ENCODE measurements at places on chromosomes 1 and 21. TPM values are rescaled to one million over a fixed set of nuclear protein-coding genes. Genes with fewer than 3 reads are reported as not detected.

DNA sequence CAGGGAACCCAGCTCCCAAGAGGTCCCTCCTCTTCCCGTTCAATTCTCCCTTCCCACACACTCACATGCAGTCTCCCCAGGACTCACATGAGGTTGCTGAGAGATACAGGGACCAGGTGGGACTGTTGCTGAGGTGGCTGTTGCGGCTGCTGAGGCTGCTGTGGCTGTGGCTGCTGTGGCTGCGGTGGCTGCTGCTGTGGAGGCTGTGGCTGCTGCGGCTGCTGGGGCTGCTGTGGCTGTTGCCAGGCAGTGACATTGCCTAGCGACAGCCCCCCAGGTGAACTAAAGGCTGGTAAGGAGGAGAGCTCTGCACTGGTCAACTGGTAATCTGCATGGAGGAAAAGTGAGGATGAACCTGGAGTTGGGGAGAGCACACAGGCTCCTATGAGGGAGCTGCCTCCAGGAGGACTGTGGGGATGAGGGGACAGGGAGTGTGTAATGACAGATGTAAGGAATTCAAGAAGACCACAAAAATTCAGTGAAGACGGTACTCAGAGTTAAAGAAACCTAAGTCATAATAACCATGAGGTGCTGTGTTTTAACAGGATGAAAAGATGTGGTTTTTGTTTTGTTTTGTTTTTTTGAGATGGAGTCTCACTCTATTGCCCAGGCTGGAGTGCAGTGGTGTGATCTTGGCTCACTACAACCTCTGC, 31.8 kb downstream of the MEF2D start:
- DNase-seq = no peak

Gene RGS13
- 0.07 TPM for total RNA-seq

GRCh38 chr1:206050655-206051235, 2.2 kb upstream of the RHEX start:
- peak; percentile 19 for DNase-seq

- no peak for DNase-seq
Observed at GRCh38 chr1:213075725-213076124, 24.7 kb downstream of the RPS6KC1 start.

- no peak for DNase-seq
Observed at GRCh38 chr1:36446271-36446670, 4.0 kb downstream of the OSCP1 start.

GRCh38 chr1:229888561-229889001, 178.5 kb upstream of the GALNT2 start:
- DNase-seq = no peak

Gene LY9
- 101 TPM for total RNA-seq

GRCh38 chr1:183075861-183076260, 52.6 kb downstream of the LAMC1 start:
- DNase-seq = no peak

DNA sequence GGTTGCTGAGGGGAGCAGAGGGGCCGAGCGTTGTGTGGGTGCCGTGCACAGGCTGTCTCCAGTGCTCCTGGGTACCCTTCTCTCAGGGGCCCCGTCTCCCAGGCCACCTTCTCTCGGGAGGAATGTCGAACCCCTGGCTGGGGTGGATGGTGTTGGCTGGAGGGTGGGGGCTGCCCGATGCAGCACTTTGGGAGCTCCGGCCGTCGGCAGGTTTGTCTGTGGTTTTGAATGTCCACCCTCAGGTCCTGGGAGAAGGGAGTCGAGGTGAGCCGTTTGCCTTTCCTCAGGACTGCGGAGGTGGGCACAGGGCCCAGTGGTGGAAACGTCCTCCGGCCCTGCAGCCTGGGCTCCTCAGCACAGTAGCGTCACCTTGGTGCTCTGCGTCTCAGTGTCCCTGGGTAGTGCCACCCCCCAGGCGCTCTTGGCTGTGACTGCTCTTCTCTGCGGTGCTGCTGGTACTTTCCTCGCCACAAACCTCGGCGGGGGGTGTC, 14.5 kb downstream of the SLX9 start:
- DNase-seq = no peak

Gene THEMIS2
- total RNA-seq = 101 TPM

Gene TRIM63
- not detected for total RNA-seq

DNA sequence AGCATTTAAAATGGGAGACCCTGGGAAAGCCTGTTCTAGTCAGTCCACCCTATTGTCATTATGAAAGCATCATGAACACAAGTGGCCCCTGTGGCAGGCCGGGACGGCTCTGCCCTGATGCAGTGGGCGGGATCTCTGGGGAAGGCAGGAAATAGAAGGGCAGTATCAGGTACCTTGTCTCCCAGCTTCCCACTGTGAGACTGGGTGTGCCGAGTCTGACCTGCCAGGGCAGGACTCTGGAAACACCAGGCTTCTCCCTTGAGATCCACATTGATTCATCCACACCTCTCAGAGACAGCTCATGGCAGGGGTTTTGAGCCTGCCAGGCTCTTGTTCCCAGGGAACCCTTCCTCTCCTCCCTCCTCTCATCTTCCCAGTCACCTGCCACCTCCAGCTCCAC, 24.5 kb upstream of the GNPAT start:
- no peak for DNase-seq

GRCh38 chr1:24744911-24745710, at the start of gene CLIC4:
Gene CLIC4 (plus strand): TSS chr1:24745447. CDS start chr1:24745554, 107 bp downstream.
- DNase-seq = peak; percentile 96

- no peak for DNase-seq
Observed at GRCh38 chr1:68279846-68280245, 47.5 kb upstream of the WLS start.

Gene KCNT2
- total RNA-seq = 0.07 TPM

Gene KIF17
- total RNA-seq = not detected

GRCh38 chr1:116375887-116376728, 3.1 kb downstream of the ATP1A1 start:
- no peak for DNase-seq

Gene TAF5L
- total RNA-seq = 19.4 TPM

DNA sequence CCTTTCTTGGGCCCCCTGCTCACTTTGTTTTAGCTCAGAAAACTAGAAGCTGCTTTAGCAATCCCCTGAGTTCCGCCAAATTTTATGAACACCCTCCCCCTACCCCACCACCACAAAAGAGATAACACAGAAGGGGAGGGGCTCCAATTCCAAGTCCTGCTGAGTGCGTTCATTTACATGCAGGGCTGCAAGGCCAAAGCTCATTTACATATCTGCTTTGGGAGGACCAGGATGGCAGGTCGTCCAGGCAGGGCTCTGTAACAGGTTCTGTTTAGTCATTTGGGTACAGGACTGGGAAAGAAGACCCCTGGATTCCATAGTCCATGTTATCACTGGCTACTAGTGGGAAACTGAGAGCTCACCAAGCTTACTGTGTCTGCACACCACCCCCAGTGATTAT, 35.9 kb upstream of the KIF21B start:
- no peak for DNase-seq

DNA sequence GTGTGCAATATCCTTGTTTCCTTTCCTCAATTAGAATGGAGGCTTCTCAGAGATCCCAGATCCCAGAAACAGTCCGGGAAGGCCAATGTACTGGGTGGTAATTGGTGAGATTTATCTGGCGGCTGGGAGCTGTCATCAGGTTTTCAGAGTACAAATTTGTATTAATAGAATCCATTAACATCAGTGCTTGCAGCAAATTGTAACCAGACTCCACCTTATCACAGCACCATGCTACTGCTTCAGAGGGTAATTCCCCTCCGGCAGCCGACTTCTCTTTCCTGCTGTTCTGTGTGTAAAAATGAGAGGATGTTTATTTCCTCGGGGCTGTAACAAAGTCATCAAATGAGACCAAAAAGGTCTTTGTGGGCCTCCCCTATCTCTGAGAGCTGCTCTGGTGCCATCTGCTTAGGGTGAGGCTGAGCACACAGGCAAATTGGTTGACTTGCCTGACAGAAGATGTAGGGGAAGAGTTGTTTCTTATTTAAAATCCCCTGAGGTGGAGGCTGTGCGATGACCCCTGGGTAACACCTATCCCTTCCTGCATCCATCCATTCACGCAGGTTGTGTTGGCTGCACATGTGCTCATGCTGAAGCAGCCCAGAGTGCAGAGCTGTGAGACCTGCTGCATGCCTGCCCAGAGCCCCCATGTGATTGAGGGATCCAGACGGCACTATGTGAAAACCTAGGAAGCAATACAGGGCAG, 19.2 kb downstream of the NFASC start:
- no peak for DNase-seq

DNA sequence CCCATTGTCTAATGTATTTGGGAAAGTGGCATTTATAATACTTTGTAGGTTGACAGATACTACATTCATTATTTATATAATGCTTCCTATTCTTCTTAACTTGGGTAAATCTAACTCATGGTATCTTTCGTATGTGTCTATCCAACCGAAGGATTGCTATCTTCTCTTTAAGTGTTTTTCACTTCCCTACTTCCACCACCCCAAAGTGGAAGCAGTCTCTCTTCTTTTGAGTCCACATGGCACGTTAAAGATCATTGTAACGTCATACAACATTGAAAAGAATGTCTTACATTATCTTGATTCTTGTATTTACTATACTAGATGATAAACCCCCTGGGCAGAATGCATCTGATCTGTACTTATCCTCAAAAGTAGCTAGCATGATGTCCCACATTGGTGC, 21.2 kb downstream of the ATP1A1 start:
- DNase-seq = no peak

- DNase-seq = no peak
Observed at GRCh38 chr21:14846621-14847020, 218.2 kb downstream of the NRIP1 start.

Gene S100A7A
- total RNA-seq = not detected

DNA sequence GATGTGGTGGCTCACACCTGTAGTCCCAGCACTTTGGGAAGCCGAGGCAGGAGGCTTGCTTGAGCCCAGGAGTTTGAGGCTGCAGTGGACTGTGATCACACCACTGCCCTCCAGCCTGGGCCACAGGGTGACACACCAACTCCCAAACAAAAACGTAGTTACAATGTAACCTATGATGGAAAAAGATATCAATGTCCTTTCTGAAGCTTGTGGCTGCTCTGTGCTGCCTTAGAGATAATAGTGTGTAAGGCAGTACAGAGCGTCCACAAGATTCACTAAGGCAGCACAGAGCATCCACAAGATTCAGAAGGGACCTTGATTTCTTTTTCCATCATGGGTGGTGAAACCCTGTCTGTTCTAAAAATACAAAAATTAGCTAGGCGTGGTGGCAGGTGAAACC, 42.5 kb downstream of the ACTN2 start:
- no peak for DNase-seq

DNA sequence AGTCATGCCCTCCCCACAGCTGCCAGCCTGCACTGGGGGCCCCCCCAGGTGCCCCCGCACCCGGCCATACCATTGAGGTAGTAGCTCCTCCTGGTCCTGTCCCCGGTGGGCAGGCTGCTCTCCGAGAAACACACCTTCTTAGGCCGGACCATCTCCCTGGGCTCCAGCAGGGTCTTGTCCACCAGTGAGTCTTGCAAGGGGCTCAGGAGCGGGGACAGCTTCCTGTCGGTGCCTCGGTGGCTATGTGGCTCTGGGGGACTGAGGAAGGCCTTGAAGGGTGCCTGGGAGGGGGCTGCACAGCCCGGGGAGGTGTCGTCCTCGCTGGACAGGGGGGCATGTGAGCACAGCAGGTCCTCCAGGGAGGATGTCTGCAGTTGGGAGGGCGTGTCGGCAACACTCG, 12.9 kb upstream of the FTCD start:
- no peak for DNase-seq

DNA sequence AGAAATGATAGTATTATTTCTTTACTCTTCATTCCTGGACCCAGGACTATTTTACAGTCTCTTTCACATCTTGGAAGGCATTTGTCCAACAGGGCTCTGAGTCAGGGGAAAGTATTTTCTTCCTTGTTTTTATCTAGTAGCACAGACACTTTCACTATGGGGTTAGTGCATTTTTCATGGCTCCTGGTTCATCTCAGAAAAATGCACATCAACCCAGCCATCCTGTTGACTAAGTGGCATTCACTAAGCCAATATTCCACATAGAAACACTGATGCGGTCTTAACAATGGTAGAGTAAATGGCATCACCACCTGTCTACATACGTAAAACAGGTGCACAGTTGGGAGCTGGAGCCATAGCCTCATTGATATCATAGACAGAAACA, 87.4 kb upstream of the C1orf21 start:
- no peak for DNase-seq

- DNase-seq = no peak
Observed at GRCh38 chr1:214823311-214824117, 220.5 kb downstream of the CENPF start.

DNA sequence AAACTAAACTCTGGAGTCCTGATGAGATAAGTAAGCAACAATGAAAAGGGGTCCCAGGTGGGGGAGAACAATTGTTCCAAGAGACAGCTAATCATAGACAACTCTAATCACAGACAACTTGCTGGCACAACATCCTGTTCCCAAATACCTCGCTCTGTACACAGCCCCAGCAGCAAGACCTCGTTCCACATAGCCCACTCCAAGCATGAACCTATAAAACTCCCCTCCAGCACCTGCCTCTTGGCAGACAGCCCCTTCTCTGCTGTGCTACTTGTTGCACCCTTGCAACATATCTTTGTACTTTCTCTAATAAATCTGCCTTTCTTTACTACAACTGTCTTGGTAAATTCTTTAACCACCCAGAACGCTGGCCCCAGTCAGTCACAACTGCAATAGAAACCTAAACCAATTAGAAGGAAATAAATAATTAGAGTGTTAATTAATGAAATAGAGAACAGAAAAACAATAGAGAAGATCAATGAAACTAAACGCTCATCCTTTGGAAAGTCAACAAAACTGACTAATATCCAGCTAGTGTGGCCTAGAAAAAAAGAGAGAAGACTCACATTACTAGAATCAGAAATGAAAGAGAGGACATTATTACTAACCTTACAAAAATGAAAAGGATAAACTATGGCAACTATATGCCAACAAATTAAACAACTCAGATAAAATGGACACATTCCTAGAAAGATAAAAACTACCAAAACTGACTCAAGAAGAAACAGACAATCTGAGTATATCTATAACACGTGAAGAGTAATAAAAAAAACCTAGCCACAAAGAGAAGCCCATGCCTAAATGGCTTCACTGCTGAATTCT, 36.1 kb downstream of the LRRC40 start:
- DNase-seq = no peak

Gene CD160
- 9.1 TPM for total RNA-seq

Measured in T-cell (primary cell).